ENCODE measurements at places on chromosomes 2 and 18.

GRCh38 chr2:208320686-208321085, 54.6 kb downstream of the PIKFYVE start:
- no peak for DNase-seq
- H3K4me3 ChIP-seq = no peak overlapping the region
- H3K27ac ChIP-seq = peak overlapping the region; percentile 72
- H3K36me3 ChIP-seq = peaks cover 72% of the 10 kb centered on the region
- H3K4me1 ChIP-seq = peaks cover 1% of the 10 kb centered on the region

GRCh38 chr2:127537644-127538043, 2.2 kb downstream of the MYO7B start:
- no peak overlapping the region for H3K4me3 ChIP-seq
- no peaks in the 10 kb centered on the region for H3K36me3 ChIP-seq
- DNase-seq = no peak

- H3K27ac ChIP-seq = peak overlapping the region; percentile 99
- peaks cover 68% of the 10 kb centered on the region for H3K4me1 ChIP-seq
- DNase-seq = no peak
- peak overlapping the region; percentile 75 for H3K4me3 ChIP-seq
- peaks cover 39% of the 10 kb centered on the region for H3K36me3 ChIP-seq
- no peaks in the 10 kb centered on the region for H3K27me3 ChIP-seq
These were observed 42.6 kb downstream of the LPIN2 start for GRCh38 chr18:2970344-2970743.

DNA sequence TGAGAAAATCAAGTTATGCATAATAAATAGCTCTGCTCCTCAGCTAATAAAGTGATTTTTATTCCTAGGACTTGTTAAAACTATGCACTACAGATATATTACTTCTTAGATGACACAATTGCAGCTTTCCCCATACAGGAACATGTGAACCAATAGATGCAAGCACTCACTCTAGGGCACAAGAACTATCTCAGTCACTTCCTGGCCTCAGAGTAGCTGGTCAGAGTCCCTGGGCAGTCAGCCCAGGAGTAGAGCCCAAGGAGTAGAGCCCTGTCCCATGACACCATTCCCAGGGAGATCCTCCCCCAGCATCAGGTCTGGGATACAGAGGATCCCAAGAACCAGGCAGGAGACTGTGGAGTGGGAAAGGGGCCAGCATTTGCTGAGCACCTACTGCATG, 2.7 kb downstream of the TNS1 start:
- H3K36me3 ChIP-seq = no peaks in the 10 kb centered on the region
- H3K27me3 ChIP-seq = peaks cover 89% of the 10 kb centered on the region

DNA sequence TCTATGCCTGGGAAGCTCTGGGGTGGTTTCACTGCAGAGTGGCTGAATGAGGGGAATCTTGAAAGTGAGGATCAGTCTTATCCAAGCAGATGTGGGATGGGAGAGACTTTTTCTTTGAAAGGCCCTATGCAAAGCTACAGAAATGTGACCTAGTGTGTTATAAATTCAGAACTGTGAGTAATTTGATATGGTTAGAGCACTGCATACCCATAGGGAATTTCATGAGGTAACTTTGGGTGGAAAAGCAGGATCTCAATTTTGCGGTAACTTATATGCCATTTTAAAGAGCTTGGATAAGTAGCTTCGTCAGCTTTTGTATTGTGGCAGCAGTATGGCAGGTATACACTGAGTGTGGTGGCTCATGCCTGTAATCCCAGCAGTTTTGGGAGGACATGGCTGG, 40.9 kb downstream of the GULP1 start:
- H3K4me1 ChIP-seq = no peaks in the 10 kb centered on the region
- no peaks in the 10 kb centered on the region for H3K36me3 ChIP-seq
- no peak overlapping the region for H3K4me3 ChIP-seq
- no peak for DNase-seq

GRCh38 chr18:36075862-36076587, 8.7 kb upstream of the RPRD1A start:
- H3K27me3 ChIP-seq = peaks cover 15% of the 10 kb centered on the region
- no peak overlapping the region for H3K27ac ChIP-seq
- H3K4me3 ChIP-seq = no peak overlapping the region

DNA sequence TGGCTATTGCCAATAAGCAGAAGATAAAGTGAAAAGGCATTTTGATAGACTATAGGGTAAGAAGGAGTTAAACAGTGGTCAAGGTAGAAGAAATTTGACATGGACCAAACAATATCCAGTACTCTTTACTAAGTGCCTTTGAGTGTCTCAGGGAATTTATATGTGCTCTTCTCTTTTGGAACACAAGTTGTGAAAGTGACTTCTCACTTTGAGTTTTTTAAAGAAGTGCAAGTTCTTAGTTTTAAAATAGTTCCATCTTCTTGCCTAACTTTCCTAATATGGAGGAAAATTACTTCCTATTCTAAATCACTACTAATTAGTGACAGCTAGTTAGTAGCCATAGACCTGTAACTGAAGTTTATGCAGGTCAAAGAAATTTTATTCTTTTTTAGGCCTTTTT, 63.4 kb downstream of the AFTPH start:
- H3K36me3 ChIP-seq = peaks cover 56% of the 10 kb centered on the region
- no peak overlapping the region for H3K4me3 ChIP-seq
- no peak overlapping the region for H3K27ac ChIP-seq
- DNase-seq = no peak
- H3K27me3 ChIP-seq = no peaks in the 10 kb centered on the region
- H3K4me1 ChIP-seq = peaks cover 5% of the 10 kb centered on the region

GRCh38 chr2:42193722-42194187, 24.6 kb downstream of the EML4 start:
- peaks cover 38% of the 10 kb centered on the region for H3K36me3 ChIP-seq
- peak overlapping the region; percentile 11 for H3K27ac ChIP-seq
- H3K27me3 ChIP-seq = no peaks in the 10 kb centered on the region
- peak overlapping the region; percentile 51 for H3K4me3 ChIP-seq
- peaks cover 48% of the 10 kb centered on the region for H3K4me1 ChIP-seq
- no peak for DNase-seq

DNA sequence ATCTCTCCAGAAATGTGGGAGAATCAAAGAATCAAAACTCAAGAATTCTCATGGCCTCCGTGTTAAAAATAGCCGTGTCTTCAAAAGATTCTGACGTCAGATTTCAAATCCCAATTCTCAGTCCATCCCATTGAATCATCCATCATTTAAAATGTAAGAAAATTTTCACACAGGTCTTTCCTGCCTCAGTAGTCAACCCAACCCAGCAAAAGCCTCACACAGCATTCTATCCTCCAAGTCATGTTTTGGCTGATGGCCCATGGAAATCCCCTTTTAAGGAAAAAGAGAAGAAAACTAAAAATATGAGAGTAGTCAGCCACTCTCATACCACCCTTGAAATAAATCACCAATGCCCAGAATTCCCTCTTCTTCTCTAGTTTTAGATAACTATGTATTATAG, 211.8 kb downstream of the C1D start:
- H3K4me3 ChIP-seq = no peak overlapping the region
- H3K27ac ChIP-seq = no peak overlapping the region
- DNase-seq = no peak

Data from effector memory CD8-positive, alpha-beta T cell (primary cell).